NCI-H187 treated with DMSO at 0.1 percent for 48 hours (cell line): ENCODE measurements at places on chromosomes 5 and 9.

- no peak for DNase-seq
These were observed 161.9 kb downstream of the ALDH1A1 start for GRCh38 chr9:72790989-72791388.

DNA sequence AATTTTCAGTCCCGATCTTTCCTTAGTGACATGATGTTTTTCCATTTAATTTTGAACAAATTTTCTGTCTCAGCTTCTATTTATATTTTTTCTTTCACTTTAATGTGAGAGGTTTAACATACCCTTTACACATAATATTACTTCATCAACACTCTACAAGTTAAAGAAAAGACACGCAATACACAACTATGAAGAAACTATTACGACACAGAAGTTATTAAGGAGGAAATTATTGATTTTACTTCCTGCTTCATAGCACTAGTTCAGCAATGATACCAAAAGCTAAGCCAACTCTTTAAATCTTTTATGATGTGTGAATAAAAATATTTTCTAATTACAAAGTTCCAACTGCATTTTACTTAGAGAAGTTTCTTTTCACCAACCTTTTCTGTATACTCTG lies 432.3 kb upstream of the DAB2 start:
- no peak for DNase-seq

DNA sequence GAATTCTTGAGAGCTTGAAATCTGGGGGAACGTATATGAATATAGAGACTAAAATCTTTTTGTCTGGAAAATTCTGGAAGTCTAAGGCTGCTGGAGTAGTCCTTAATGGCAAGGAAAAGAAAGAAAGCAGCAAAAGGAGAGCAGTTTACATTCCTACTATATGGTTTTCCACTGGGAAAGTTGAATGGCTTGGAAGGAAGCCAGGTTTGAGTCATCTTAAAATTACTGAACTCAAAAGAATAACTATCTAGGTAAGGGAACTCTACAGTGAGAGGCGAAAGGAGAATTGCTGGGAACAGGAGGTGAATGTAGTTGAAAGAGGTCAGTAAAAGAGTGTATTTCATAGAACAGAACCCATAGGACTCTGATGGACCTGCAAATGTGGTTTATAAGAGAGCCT lies 258.1 kb upstream of the EDIL3 start:
- DNase-seq, result no peak

GRCh38 chr5:10248378-10249260 lies 1.1 kb downstream of the ATPSCKMT start:
- no peak for DNase-seq

DNA sequence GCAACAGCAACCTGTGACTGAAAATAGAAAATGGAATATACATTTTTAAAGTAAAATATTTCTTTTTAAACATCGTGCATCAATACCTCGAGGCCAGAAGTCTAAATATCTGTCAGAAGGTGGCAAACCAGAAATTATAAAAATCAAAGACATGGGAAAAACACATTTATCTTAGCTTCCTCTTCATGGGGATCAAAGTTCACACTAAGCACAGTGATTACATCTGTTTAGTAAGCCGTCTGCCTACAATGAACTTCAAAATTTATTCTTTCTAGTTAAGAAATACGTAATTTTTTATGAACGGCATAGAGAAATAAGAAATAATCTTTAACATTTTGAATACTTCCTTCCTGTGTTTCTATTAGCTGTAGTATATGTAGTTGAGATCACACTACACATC lies 17.9 kb upstream of the SV2C start:
- DNase-seq, result no peak

- no peak for DNase-seq
These were observed 139.5 kb upstream of the DMRTA1 start for GRCh38 chr9:22307013-22307711.

- no peak for DNase-seq
These were observed 25.5 kb upstream of the SLC6A19 start for GRCh38 chr5:1175801-1176472.

DNA sequence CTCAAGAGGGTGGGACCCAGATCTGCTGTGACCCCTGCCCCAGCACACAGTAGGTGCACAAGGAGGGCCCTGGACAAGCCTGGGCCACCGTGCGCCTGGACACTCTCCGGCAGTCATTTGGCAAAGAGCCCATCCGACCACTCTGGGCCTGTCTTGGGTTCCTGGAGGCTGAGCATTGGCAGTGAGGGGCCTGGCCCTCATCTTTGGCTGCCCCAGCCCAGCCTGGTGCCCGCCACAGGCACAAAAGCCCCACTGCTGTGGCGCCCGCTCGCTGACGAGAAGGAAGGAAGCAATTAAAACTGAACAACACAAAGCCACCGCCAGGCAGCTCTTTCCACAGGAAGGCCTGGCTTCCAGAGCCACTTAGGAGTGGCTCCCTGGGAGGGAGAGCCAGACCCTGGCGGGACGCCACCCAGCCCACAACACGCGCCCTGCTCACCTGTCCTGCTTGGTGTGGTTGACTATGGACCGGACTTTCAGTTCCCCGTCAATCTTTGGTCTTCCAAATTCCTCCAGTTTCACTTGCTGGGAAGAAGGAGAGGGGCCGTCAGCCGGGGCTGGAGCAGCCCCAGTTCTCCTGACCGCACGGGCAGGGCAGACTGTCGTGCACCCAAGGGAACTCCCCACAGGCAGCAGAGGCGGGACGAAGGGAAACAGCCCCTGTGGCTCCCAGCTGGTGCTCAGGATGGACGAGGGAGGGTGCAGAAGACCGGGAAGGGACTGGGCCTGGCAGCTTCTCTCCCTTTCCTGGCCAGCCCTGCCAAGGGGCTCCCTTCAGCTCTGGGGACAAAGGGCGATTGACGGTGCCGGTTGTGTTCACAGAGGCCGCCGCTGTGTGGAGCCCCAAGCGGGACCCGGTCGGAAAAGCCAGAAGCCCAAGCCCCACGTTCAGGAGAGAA lies 50.9 kb upstream of the SARDH start:
- no peak for DNase-seq

- DNase-seq, result no peak
These were observed 26.6 kb upstream of the SPATA31C2 start for GRCh38 chr9:88164850-88165249.

DNA sequence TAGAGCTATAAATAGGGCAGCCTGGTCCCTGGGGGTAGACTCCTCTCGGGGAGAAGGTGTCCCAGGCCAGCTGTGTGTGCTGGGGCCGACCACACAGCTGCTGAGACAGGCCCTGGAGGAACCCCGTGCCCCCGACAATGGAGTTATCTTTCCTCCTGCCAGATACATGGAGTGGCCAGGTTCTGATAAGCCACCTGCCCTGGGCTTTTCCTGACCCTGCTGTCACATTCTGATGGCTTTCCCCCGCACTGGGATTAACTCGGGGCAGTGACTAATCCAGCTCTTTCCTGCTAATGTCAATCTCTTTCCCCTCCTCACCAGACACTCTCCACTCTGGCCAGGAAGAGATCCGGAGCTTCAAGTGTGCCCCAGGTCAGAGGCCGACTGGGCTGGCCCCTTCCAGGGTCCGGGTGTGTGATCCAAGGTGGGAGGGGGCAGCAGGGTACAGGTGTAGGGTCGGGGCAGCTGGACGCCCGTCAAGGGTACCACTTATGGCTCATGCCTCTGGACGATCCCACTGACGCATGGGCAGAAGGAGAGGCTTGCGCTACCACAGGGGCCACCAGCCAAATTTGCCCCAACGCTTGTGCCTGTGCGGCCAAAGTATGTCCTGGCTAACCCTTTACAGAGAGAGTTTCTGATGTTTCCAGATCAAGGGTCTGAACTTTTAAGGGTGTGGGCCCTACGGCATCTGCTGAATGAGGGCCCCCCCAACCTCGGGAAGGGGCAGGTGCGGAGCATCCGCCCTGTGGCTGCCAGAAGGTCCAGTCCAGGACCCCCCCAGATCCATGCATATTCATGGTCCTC lies 20.6 kb upstream of the COL5A1 start:
- DNase-seq, result no peak

GRCh38 chr5:165894916-165895315 lies 2389.5 kb downstream of the MAT2B start:
- no peak for DNase-seq

DNA sequence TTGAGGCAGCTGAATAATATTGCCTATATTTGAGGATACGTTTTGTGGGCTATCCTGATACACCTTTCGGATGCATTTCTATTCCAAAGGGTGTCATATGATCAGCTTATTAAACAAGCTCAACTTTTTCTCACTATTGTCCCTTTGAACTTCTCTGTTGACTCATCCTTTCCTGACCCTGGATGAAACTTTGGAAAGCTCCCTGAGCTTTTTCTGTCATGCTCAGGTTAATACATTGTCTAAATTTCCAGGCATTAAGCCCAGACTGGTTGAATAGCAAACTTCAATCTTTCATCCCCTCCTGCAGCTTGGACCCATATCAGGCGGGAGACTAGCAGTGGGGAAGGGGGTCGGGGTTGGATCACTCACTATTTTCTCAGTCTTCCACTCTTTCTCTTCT lies 104.9 kb upstream of the PTPN3 start:
- DNase-seq, result no peak

DNA sequence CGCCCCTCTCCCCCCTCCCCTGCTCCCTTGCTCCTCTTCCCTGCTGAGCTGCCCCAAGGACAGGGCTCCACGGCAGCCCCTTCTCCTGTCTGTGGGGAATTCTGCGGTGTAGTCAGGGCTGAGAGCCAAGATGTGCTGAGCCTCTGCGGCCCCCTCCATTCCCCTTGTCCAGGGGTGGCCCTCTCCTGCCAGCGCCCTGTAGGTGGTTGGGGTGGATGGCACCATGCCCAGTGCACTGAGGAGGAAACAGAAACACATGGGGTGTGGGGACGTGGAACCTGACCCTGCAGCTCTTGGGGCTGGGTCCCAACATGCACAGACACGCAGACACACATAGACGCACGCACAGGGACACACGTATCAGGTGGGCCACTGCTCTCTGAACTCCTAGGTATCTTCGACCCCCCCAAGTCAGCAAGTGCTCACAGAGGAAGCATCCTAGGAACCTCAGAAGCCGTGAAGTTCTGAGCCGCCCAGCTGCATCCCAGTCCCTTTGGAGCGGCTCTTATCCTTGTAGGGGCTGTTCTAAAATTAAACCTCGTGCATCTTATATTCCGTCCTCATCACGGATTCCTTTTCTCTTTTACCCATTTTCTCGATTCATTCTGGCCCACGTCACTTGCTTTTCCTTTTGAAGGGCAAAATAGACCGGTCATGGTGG lies 64.8 kb downstream of the HMCN2 start:
- DNase-seq, result no peak

- DNase-seq, result no peak
These were observed 361.6 kb upstream of the RIOK2 start for GRCh38 chr5:97544678-97545077.

GRCh38 chr9:20863945-20864344 lies 167.5 kb downstream of the HACD4 start:
- DNase-seq, result no peak

- no peak for DNase-seq
These were observed 192.9 kb upstream of the HAPLN1 start for GRCh38 chr5:83913593-83913992.

- DNase-seq, result no peak
These were observed 557 bp upstream of the IL3 start for GRCh38 chr5:132059696-132060500.

GRCh38 chr5:58019614-58020013 lies 440.3 kb downstream of the PLK2 start:
- DNase-seq, result no peak

DNA sequence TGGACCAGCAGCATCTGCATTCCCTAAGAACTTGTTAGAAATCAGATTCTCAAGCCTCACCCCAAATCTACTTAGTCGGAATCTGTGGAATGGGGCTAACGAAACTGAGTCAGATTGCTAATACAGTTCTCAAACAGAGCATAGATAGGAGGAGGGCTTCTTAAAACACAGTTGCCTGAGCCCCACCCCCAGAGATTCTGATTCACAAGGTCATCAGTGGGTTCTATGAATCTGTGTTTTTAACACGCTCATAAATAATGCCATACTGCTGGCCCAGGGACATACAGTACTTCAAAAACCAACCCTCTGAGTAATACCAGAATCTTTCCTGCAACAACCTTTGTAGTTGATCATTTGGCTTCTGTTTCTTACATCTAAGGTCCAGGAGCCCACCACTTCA lies 32.9 kb upstream of the GARNL3 start:
- DNase-seq, result no peak

- DNase-seq, result no peak
These were observed 13.6 kb upstream of the CFAP157 start for GRCh38 chr9:127693143-127693542.

DNA sequence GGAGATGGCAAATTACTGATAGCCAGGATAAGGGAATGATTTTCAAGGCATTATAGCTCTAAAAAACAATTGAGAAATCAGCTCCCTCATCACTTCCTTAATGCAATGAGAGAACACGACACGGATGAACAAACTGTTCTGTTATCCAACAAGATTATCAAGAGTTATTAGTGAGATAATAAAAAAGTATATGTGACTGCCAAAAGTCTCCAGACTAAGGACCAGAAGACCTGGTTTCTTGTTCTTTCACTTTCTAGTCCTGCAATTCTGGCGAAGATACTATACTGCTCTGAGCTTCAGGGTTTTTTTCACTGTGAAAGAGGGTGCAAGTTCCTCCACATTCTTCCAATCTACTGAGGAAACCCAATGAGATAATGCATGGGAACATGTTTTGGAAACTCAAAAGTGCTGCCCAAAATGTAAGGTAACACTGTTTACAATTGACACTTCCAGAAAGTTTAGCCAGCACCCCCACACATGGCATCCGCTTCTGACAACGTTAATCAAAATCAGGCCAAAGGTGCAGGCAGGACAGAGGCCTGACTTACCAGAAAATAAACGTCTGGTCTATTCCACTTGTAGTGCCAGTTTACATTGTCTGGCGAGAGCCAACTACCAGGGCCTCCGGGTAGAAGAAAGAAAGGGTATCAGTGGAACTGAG lies 254.2 kb downstream of the DOCK8 start:
- DNase-seq, result no peak

DNA sequence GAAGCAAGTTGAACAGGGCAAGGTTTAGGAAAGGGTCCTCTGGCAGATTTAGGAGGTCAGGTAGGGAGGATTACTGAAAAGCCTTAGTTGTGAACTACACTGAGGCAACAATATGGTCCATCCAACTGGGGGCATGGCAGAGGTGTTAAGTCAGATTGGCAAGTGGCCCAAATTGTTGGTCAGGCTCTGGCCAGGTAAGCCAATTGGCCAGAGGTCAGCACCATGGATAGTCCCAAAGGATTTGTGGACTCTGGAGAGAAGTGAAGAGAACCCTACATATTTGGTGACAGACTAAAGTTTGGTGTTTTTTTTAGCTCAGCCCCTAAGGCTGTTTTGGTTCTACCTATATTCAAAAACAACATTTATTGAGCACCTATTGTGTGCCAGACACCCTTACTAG lies 39.1 kb upstream of the RASGRF2 start:
- DNase-seq, result no peak

GRCh38 chr9:136086213-136086881 lies 8.7 kb downstream of the NACC2 start:
- DNase-seq, result no peak

- no peak for DNase-seq
These were observed 23.6 kb downstream of the COL27A1 start for GRCh38 chr9:114178756-114179450.
